ENCODE measurements at places on chromosomes 3 and 15.

DNA sequence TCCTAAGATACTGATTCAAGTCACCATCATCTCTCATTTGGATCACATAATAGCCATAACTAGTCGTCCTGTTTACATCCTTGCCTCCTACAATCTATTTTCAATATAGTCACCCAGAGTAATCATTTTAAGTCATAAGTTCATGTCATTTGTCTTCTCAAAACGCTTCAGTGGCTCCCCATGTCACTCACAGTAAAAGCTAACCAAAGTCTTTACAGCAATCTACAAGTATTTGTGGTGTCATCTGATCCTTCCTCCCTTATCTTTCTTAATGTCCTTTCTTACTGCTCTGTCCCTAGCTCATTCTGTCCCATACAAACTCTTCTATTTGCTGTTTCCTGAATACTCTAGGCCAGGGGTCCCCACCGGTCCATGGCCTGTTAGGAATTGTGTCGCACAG lies 28.8 kb downstream of the GBE1 start:
- H3K27me3 ChIP-seq: no peaks in the 10 kb centered on the region
- peaks cover 17% of the 10 kb centered on the region for H3K4me1 ChIP-seq
- H3K4me3 ChIP-seq: no peak overlapping the region
- no peaks in the 10 kb centered on the region for H3K36me3 ChIP-seq
- no peak overlapping the region for H3K27ac ChIP-seq
- DNase-seq: no peak

GRCh38 chr3:184795522-184796190 lies 16.3 kb upstream of the VPS8 start:
- H3K36me3 ChIP-seq: no peaks in the 10 kb centered on the region
- H3K27ac ChIP-seq: no peak overlapping the region
- no peaks in the 10 kb centered on the region for H3K27me3 ChIP-seq
- no peak overlapping the region for H3K4me3 ChIP-seq
- no peak for DNase-seq
- no peaks in the 10 kb centered on the region for H3K4me1 ChIP-seq

DNA sequence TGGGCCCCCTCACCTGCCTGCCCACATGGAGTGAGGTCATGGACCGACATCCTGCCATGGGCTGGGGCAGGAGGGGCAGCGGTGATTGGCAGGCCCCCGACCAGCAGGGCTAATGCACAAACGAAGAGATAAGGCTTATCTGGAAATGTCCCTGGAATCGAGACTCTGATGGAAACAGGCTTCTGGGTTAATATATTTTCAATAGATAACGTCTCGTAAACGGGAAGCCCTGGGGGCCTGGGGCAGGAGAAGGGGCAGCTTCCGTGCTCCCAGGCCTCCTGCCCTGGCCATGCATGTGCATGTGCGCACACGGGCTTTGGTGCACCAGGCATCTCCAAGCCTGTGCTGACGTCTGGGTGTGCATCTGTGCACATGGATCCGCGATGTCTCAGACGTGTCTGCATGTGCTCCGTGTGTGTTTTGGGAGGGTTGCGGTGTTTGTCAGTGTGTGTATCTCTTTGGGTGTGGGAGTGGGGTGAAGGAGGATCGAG lies 55.1 kb downstream of the DNAJB8 start:
- H3K4me1 ChIP-seq: no peaks in the 10 kb centered on the region
- DNase-seq: no peak
- no peak overlapping the region for H3K4me3 ChIP-seq

- DNase-seq: no peak
- H3K27me3 ChIP-seq: no peaks in the 10 kb centered on the region
- H3K36me3 ChIP-seq: no peaks in the 10 kb centered on the region
These were observed 327.3 kb upstream of the GBE1 start for GRCh38 chr3:82088749-82089148.

- no peak for DNase-seq
- no peaks in the 10 kb centered on the region for H3K27me3 ChIP-seq
- no peaks in the 10 kb centered on the region for H3K4me1 ChIP-seq
- no peaks in the 10 kb centered on the region for H3K36me3 ChIP-seq
- H3K4me3 ChIP-seq: no peak overlapping the region
These were observed 548.0 kb upstream of the CCDC54 start for GRCh38 chr3:106829206-106829605.

DNA sequence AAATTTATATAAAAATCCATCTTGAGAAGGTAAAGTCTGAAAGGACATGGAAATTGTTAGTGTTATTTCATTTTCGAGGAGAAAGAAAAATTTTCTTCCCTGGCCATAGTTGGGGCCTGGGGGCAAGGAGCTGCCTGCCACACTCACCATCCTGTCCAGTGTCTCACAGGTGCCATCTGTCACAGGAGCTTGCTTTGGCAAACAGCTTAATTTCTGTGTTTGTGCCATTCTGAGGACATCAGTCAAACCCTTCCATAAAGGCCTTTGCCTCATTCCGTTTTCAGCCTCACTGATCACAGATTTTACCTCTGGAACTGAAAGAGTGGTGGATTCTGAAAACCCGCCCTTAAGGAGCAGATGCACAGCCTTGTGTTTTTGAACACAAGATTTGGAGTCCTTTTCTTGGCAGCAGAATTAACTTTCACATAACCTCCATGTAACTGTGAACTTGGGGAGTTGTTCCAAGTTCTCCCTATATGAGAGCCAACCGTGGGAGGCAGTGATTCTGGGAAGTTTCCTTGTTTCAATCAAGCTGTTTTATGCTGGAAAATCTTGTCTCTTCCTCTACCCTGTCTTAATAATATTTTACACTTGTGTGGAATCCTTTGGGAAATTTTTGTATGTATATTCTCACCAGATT lies 254.7 kb downstream of the CACNA2D3 start:
- DNase-seq: no peak
- H3K36me3 ChIP-seq: no peaks in the 10 kb centered on the region
- H3K4me3 ChIP-seq: no peak overlapping the region
- no peaks in the 10 kb centered on the region for H3K4me1 ChIP-seq
- H3K27me3 ChIP-seq: no peaks in the 10 kb centered on the region
- H3K27ac ChIP-seq: no peak overlapping the region

DNA sequence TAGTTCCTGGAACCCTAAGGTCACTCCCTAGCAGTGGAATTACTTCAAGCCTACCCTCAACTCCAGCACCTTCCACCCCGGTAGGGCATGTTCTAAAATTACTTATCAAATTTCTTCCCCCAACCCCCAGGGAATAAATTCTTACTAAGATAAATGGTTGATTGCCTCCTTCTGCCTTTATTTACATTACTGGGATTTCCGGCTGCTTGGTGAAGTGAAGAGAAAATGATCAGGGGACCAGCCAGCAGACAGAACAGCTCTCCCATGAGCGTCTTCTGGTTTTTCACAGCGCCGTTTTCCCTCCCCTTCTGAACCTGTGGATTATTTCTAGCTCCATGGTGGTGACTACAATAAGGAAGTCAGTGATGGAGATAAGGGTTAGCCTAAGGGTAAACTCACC lies 521.5 kb upstream of the PPP2R3A start:
- H3K4me3 ChIP-seq: no peak overlapping the region
- H3K27me3 ChIP-seq: no peaks in the 10 kb centered on the region
- no peaks in the 10 kb centered on the region for H3K4me1 ChIP-seq
- no peak for DNase-seq

GRCh38 chr15:99096173-99096893 lies 8.5 kb upstream of the SYNM start:
- no peak overlapping the region for H3K27ac ChIP-seq
- no peak for DNase-seq

DNA sequence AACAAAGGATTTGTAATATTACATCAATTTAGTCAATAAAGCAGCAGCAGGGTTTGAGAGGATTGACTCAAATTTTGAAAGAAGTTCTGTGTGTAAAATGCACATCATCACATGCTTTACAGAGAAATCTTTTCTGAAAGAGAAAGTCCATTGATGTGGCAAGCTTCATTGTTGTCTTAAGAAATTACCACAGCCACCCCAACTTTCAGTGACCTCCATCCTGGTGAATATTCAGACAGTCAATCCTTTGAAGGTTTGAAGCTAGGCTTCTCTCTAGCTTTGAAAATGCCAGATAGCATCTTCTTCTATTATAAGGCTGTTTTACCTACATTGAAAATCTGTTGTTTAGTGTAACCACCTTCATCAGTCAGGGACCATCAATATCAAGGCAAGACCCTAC lies 51.8 kb upstream of the SETMAR start:
- no peaks in the 10 kb centered on the region for H3K36me3 ChIP-seq
- no peak overlapping the region for H3K27ac ChIP-seq

DNA sequence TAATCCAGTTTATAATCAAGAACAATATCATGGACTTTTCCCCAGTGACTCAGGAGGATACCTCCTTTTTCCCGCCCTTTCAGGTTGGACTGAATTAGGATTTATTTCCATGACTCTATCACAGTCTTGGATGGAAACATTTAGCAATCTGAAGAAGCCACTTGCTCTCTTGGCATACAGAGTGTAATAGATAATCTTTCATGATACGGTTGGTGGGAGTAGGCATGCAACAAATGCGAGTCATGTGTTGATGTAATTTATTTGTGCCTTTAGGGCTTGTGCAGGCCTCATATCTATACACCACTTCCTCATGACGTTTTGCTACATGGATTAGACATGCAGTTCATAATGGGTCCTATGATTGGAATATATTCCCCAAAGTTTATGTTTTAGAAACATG lies 54.2 kb upstream of the MCTP2 start:
- DNase-seq: no peak
- H3K27ac ChIP-seq: no peak overlapping the region

DNA sequence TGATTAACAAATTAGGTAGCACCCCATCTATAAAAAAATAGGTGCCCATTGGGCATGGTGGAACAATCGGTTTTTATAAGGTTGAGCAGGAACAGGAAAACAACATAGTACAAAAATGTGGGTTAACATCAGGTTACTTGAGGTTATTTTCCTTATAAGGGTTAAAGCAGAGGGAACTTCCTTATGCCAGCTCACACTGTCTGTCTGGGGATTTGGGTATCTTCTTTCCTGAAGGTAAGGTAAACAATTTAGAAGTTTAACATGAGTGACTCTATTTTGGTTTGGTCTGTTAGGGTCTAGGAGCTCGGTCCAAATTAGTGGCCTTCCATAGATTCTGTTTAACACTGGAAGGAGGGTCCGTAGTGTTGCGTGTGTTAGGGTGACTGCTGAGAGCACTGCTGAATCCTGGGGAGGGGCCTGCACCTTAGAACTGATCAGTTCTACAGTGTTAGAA lies 14.7 kb downstream of the CHD2 start:
- no peak for DNase-seq
- peaks cover 95% of the 10 kb centered on the region for H3K4me1 ChIP-seq
- no peaks in the 10 kb centered on the region for H3K27me3 ChIP-seq
- H3K36me3 ChIP-seq: no peaks in the 10 kb centered on the region
- H3K4me3 ChIP-seq: no peak overlapping the region
- H3K27ac ChIP-seq: peak overlapping the region; percentile 52

GRCh38 chr15:88401251-88401995 lies 65.8 kb downstream of the MRPL46 start:
- no peaks in the 10 kb centered on the region for H3K27me3 ChIP-seq
- no peaks in the 10 kb centered on the region for H3K36me3 ChIP-seq
- DNase-seq: no peak
- H3K4me1 ChIP-seq: no peaks in the 10 kb centered on the region
- H3K27ac ChIP-seq: no peak overlapping the region

DNA sequence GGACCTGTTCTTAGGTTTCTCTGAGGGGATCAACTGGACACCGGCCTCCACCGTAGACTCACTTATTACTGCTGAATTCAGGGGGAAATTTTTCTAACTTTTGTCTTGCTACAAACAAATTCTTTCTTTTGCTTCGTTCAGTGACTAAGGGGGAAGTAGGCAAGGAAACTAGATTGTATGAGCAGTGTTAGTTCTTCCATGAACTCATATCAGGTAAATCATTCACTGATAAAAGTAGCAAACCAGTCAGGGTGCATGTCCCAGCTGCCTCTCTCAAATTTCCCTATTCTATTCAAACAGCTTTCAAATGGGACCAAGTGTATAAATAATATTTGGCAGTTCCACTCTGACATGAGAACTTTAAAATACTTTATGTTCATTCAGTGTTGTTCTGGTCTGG lies 7.3 kb upstream of the CCDC13 start:
- H3K36me3 ChIP-seq: peaks cover 14% of the 10 kb centered on the region
- no peak overlapping the region for H3K4me3 ChIP-seq
- no peaks in the 10 kb centered on the region for H3K27me3 ChIP-seq
- H3K4me1 ChIP-seq: peaks cover 65% of the 10 kb centered on the region
- DNase-seq: no peak

DNA sequence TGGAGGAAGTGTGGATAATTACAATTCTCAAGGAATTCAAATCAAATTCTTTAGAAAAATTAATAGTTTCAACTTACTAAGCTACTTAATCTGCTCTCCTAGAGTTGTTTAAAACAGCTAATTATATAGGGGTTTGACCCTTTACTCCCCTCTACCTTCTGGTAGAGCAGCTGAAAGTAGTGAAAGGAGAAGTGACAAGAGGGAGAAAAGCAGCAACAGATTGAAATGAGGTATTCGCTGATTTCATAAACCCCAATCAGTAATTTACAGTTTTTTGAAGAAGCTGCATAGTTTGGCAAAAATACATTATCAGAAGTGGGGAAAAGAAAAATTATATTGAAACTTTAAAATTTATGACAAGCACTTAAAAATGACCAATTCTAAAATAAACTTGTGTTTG lies 52.8 kb downstream of the ZMAT3 start:
- no peak overlapping the region for H3K4me3 ChIP-seq
- no peak overlapping the region for H3K27ac ChIP-seq
- no peak for DNase-seq

DNA sequence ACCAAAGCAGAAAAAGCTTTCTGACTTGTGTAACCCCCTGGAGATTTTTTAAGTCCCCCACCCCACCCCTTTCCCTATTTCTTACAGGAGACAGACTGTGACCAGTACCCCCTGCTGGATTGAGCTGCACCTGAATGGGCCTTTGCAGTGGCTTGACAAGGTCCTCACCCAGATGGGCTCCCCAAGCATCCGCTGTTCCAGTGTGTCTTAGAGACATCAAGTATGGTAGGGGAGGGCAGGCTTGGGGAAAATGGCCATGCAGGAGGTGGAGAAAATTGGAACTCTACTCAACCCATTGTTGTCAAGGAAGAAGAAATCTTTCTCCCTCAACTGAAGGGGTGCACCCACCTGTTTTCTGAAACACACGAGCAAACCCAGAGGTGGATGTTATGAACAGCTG lies 64.1 kb downstream of the AAGAB start:
- no peak overlapping the region for H3K4me3 ChIP-seq
- H3K4me1 ChIP-seq: no peaks in the 10 kb centered on the region
- H3K36me3 ChIP-seq: no peaks in the 10 kb centered on the region
- no peaks in the 10 kb centered on the region for H3K27me3 ChIP-seq
- no peak for DNase-seq

- no peaks in the 10 kb centered on the region for H3K4me1 ChIP-seq
- H3K36me3 ChIP-seq: no peaks in the 10 kb centered on the region
- no peaks in the 10 kb centered on the region for H3K27me3 ChIP-seq
These were observed 278.7 kb downstream of the NEK10 start for GRCh38 chr3:27090275-27091041.

DNA sequence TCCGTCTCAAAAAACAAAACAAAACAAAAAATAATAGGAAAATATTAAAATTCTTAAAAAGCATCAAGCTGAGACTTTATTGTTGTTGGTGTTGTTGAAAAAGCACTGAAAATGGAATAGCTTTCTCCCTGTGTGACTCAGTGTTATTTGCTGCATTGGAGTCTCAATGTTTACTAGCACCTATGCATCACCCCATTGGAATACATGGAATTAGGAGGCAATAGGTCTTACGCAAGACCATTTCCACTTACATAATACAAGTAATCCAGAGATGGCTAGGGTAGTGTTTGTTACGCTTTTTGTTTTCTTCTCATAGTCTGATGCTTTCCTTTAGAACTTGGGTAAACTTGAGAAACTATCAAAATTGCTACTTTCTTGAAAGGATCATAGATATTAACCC lies 15.2 kb downstream of the GXYLT2 start:
- no peak overlapping the region for H3K27ac ChIP-seq
- DNase-seq: no peak
- no peaks in the 10 kb centered on the region for H3K36me3 ChIP-seq
- H3K4me3 ChIP-seq: no peak overlapping the region
- no peaks in the 10 kb centered on the region for H3K4me1 ChIP-seq
- H3K27me3 ChIP-seq: no peaks in the 10 kb centered on the region
